Activated naive CD4-positive, alpha-beta T cell (primary cell): ENCODE measurements at places on chromosomes 1 and 21.

DNA sequence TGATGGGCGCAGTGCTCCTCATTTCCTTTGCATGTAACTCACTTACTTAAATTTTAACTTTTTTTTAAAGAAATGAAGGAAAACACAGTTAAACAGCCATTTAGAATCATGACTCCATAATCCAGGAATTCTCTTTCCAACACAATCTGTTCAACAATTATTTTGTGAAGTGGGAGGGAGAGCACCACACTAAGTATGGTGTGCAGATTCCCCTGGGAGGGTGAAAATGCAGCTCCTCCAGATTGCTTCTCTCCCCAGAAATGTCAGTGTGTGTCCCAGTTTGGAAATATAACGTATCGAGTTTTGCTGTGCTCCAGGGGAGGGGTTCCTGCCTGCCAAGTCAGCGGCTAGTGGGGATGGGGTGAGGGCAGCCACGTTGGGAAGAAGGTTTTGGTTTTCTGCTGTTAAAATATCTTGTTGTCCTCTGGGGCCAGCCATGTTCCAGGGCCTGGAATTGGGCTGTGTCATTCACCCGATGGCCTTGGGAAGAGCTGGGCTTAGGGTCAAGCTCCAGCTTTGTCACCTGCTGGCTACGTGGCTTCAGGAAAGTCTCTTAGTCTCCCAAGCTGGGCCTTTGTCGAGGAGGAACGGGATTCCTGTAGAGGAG, 17.3 kb upstream of the DISP3 start:
- no peak for DNase-seq

DNA sequence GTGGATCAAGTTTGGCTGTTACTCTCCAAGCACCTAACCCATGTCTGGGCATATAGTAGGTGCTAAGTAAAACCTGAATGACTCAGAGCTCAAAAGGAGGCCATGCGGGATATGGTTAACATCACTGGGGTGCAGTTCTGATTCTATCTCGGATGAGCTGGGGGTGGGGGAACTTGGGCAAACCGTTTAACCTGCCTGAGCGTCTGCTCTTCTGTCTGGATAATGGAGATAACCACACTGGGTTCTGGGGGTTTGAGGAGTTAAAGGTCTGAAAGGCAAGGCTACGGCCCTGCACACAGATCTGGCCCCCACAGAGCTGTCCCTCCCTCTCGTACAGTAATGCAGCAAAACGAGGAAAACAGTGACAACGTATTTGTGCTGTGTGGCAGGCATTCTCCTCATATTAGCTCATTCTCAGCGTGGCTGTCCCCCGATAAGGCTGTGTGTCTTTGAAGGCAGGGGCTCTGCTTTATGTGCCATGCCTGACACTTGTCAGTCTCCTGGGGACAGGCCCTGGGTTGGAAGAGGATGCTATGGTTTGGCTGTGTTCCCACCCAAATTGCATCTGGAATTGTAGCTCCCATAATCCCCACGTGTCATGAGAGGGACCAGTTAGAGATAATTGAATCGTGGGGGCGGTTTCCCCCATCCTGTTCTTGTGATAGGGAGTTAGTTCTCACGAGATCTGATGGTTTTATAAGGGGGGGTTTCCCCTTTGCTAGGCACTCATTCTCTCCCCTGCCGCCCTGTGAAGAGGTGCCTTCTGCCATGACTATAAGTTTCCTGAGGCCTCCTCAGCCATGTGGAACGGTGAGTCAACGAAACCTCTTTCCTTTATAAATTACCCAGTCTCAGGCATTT, 6.8 kb upstream of the ALDH4A1 start:
- DNase-seq = no peak

DNA sequence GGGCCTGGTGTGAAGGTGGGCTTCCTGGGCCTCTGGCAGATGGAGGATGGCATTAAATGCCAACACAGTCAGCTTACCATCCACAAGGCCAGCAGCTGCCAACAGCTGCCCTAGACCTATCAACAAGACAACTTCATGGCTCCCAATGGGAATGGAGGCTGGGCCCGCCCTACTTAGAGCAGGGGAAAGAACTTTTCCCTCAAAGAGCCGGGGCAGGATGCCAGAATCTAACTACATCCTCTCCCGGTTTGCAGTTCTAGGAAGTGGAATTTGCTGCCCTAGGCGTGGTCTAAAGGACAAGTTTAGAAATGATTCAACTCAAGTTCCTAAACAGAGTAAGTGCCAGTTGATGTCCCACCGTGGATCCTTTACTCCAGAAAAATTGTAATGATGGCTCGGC, 13.1 kb downstream of the ICMT start:
- no peak for DNase-seq

DNA sequence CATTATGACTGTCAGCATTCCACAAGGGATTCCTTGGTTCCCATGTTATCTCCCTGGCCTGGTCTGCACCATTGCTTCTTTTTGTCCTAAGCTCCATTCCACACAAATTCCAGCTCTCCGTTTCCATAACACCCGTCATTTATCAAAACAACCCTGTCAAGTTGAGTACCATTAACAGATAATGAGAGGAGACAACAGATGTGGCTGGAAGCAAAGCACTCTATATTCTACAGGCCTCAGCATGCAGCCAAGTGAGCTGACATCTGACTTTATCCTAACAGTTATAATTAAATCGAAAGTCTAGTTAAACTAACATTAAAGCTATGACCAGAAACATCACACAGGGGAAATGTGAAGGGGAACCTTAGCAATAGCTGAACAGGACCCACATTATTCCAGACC, 110.4 kb downstream of the RERE start:
- DNase-seq = no peak
